ENCODE measurements at places on chromosomes 16 and 17.

DNA sequence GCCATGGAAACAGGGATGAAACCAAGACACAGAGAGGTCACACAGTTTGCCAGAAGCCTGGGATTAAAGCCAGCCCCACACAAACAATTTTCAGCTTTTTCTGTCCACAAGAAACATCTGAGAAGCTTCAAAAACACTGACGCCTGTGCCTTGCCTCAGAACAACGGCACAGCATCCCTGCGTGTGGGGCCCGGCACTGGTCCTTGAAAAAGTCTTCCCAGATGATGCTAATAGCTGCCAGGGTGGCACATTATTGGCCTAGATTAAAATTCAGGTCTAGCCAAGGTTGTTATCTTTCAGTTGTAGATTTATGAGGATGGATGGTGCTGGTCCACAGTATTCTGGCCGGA, 321.4 kb downstream of the HAPSTR1 start:
- DNase-seq = no peak

- DNase-seq = no peak
These were observed at the start of gene ATP2A3 for GRCh38 chr17:3964203-3965117. ATP2A3 (minus strand) TSS chr17:3964437; CDS start chr17:3964291, 146 bp downstream.

DNA sequence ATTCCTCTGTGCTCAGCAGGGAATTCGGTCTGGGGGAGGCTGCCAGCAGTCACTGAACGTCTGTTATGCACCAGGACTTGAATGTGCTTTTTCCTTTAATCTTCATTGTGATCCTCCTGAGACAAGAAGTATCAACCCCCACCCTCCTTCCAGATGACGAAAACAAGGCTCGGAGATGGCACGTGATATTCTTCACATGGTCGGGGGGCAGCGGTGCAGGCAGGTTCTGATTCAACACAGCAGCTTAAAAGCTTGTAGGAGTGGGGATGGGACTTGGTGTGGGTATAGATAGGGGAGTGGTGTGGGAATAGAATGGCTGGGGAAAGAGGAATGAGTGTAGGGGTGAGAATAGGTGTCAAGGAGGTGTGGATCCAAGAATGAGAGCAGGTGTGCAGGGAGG, 6.4 kb downstream of the NECAB2 start:
- DNase-seq = no peak

DNA sequence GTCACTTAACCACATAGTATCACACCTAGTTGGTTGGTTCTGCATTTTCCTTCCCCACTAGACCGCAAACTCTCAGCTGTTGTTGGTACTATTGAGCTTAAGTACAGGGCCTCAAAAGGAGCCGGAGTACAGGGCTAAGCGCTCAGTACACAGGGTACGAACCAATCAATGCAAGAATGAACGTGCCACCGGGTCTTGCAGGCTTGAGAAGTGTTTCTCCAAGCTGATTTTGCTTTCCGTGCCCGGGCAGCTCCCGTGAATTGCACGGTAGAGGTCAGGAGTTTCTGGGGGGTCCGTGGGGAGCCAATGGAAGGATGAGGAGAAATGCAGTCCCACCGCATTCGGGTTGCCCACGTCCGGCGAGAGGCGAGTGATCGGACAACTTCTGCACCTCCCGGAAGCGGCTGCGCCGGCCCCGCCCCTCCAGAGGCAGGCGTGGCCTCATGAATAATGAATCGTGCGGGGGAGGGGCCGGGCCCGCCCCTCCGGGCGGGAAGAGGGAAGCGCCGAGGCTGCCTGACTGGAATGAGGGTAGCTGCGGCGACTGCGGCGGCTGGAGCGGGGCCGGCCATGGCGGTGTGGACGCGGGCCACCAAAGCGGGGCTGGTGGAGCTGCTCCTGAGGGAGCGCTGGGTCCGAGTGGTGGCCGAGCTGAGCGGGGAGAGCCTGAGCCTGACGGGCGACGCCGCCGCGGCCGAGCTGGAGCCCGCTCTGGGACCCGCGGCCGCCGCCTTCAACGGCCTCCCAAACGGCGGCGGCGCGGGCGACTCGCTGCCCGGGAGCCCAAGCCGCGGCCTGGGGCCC, at the start of gene SNTB2:
Gene SNTB2 (plus strand): TSS at position 523 of the 804 bp plus-strand sequence. CDS start 3 bp downstream, at position 526.
- peak; percentile 93 for DNase-seq

GRCh38 chr16:70695331-70696070, 9.6 kb upstream of the MTSS2 start:
- DNase-seq = no peak

GRCh38 chr16:1245452-1246020, 5.0 kb downstream of the TPSAB1 start:
- no peak for DNase-seq
